Osteoblast (primary cell): ENCODE measurements at places on chromosomes 3 and 15.

DNA sequence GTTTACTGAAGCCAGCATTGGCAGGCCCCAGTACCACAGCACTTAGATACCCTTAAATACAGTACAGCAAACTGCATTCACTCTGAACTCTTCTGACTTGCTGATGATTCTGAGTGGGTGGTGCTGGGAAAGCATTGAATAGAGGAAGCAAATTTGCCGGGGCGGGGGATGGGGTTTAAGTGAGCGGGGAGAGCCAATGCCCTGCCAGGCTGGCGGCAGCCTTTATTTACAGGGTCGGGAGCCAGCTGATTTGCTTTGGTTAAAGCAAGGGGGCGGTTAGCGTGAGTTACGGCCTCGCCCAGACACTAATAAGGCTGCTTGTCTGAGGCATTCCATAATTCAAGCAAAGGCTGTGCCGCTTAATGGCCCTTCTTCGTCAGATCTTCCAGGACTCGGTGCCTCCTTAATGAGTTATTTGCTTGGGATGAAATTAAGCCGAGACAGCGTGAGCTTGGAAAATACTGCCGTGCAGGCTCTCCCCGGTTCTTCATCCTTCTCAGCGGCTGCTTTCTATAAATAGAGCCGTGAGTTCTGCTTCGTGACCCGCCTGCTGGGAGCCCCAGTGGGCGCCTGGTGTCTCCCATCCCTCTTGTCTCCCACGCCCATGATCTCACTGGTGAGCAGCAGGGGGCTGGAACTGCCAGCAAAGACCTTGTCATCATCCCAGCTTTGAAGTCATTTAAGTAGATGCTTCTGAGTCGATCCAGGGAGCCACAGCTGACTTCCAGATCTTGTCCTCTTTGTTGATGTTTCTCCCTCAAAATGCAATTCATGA is 25.8 kb downstream of the SPSB4 start:
- DNase-seq, result peak; percentile 87

DNA sequence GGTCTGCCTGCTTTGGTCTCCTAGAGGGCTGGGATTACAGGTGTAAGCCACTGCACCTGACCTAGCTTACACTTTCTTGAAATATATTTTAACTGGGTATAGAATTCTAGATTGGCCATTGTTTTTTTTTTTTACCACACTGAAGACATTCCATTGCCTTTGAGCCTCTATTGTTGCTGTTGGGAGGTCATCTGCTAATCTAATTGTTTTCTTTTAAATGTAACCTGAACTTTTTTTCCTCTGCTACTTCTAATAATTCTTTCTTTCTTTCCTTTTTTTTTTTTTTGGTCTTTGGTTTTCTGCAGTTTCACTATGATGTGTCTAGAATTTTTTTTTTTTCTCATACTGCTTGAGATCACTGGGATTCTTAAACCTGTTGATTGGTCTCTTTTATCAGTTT is 28.1 kb downstream of the ERICH6 start:
- DNase-seq, result no peak

GRCh38 chr3:9695345-9695744 is 8.3 kb upstream of the CPNE9 start:
- DNase-seq, result peak; percentile 50

- no peak for DNase-seq
Observed at GRCh38 chr15:57321973-57322601, 54.2 kb upstream of the CGNL1 start.

DNA sequence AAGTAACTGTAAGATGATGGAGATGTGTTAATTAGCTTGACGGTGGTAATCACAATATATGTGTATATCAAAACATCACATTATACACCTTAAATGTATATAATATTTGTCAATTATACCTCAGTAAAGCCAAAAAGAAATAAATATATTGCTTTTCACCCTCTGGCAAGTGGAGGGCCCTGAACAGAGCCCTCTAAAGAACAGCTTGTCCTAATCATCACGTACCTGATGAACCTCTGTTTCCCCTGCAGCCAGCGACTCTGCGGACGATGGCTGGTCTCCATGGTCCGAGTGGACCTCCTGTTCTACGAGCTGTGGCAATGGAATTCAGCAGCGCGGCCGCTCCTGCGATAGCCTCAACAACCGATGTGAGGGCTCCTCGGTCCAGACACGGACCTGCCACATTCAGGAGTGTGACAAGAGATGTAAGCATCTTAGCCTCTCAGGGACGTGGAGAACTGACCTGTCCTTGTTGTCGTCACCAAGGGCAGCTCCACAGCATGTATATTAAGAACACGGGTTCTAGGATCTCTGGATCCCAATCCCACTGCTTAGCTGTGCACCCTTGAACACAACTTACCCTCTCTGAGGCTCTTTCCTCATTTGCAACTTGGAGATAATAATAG is 6.3 kb downstream of the THBS1 start:
- DNase-seq, result peak; percentile 44

- DNase-seq, result peak; percentile 89
Observed at GRCh38 chr15:25899870-25900269, 36.7 kb upstream of the ATP10A start.

DNA sequence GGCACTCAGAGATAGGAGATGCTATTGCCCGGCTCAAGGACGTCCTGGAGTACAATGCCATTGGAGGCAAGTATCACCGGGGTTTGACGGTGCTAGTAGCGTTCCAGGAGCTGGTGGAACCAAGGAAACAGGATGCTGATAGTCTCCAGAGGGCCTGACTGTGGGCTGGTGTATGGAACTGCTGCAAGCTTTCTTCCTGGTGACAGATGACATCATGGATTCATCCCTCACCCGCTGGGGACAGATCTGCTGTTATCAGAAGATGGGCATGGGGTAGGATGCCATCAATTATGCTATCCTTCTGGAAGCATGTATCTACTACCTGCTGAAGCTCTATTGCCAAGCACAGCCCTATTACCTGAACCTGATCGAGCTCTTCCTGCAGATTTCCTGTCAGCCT is 26.4 kb downstream of the BCL2A1 start:
- DNase-seq, result no peak
